ENCODE measurements at places on chromosomes 2 and 18. TPM values are rescaled to one million over a fixed set of nuclear protein-coding genes. Genes with fewer than 3 reads are reported as not detected.

Gene PSMG2
- 61.4 TPM for total RNA-seq

Gene TMEM247
- not detected for total RNA-seq

Gene HRH4
- 0.28 TPM for total RNA-seq

Gene EPHA4
- total RNA-seq = 16.9 TPM

Gene CNGA3
- not detected for total RNA-seq

Gene GLI2
- 0.72 TPM for total RNA-seq

DNA sequence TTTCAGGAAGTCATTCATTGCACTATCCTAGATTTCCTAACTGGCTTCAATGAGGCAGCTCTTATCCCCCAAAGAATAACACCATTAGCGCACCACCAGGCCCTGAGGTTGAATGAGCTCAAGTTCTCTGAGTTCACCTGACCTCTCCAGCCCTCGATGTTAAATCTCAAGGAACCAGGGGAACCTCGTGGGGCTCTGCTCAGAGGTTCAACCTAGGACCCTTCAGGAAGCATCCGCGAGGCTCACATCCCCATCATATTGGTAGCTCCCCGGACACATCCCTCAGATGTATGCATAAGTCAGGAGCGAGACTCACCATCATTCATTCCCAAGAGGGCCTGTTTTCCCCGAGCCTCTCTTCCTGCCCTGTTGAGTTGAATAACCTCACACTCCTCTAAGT is 145.6 kb upstream of the KLHL29 start:
- no peak for ATAC-seq

GRCh38 chr2:181104512-181105115 is 124.2 kb downstream of the UBE2E3 start:
- ATAC-seq = peak; percentile 48

GRCh38 chr18:79483971-79484491 is 88.3 kb downstream of the NFATC1 start:
- ATAC-seq = no peak

GRCh38 chr2:102050854-102051391 is 59.2 kb downstream of the IL1R2 start:
- ATAC-seq = no peak

- no peak for ATAC-seq
These were observed 741.7 kb upstream of the CNTNAP5 start for GRCh38 chr2:123283431-123283830.

- ATAC-seq = no peak
These were observed 115.3 kb upstream of the CXCR4 start for GRCh38 chr2:136233298-136233697.

- no peak for ATAC-seq
These were observed 1204.5 kb upstream of the CHAC2 start for GRCh38 chr2:52563151-52563550.

DNA sequence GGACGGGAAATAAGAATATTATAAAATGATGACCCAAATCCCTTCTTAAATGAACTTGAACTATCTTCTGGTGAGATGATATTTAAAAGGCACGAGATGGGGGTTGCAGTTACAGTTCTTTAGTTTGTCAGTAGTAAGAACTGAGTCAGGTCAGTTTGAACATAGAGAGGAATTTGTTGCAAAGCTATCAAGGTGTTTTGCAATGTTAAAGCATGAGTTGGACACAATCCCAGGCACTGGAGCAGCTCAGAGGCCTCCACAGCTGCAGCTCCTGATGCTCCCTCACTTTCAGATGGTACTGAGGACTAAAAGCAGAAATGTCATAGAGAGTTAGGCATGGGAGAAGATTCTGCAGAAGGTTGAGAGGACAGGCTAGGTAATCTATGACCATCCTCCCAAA is 236.0 kb downstream of the BCL2 start:
- ATAC-seq = no peak

GRCh38 chr2:186098821-186099220 is 360.2 kb downstream of the FSIP2 start:
- ATAC-seq = no peak
